ENCODE measurements at places on chromosomes 6 and 20.

GRCh38 chr6:38580030-38580429 lies 59.7 kb downstream of the BTBD9 start:
- no peak for DNase-seq

- no peak for DNase-seq
These were observed 454.3 kb upstream of the JARID2 start for GRCh38 chr6:14791526-14791925.

DNA sequence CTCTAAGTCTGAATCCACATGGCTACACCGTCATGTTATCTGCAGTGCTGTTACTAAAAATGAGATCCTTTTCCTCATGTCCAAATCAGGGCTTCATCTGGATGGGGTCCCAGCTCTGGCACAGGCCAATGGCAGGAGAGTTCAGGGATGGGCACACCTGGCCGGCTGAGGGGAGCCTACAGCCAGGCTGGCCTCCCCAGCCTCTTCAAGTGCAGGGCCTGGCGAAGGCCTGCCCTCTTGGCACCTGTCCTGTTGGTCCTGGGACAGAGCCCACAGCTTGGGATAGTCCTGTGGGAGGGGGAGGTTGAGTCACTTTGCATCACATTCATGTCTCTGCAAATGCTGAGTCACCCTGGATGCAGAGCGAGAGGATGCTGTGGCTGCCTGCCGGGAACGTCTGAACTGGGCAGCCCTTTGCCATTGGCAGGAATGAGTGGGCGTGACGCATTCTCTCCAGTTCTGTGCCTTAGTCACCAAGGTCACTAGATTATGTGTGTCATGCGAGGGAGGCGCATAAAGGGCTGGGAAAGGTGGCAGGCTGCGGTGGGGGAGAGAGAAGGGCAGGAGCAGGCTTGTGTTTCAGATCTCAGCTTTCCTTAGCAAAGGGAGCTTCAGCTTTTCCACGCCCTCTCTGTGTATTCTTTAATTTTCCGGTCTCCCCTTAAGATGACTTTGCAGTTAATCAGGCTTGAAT lies 223.2 kb upstream of the ECI2 start:
- peak; percentile 27 for DNase-seq

DNA sequence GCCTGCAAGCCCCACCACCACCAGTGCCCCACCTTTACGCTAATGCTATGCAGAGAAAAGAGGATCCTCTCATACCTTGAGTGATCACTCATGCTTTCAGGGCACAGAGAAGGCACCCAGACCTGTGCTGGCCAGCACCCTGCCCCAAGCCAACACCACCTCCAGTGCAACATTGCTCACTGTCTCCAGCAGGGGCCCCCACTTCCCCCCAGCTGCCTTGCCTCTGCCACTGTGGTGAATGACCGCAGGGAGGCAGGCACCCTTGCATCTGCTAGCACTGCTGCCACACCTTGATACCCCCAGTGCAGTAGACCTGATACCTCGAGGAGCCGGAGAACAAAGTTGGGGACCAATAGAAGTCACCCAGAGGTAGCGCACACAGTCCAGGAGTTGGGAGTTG lies 139.2 kb upstream of the PLN start:
- DNase-seq = no peak

DNA sequence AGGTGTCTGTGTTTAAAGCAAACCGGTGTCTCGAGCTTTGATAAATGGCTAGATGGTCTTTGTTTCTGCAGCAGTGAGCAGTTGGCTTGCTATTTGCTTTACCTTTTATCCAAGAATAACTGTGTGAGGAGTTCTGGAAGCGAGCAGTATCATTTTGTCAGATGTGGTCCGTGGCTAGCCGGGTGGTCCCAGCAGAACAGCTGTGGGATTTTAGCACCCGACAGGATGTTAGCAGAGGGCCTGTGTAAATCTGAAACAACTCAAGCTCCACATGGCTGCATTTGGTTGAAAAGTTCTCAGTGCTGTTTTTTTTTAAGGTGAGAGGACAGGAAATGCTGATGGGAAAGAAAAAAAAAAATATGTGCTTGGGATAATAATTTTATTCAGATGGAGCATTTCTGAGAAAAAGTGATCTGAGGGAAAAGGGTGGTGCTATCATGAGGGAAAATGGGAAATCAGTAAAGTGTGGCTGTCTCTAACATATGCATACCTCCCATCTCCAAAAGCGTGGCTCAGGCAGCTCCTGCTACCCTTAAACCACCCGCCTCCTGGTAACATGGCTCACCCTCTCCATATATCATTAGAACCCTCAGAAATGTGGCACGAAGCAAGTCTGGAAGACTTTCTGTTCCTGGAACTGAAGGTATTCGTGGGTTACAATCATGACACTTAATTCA lies 215.4 kb downstream of the TSHZ2 start:
- DNase-seq = no peak

GRCh38 chr6:13681305-13682061 lies 30.2 kb downstream of the RANBP9 start:
- DNase-seq = no peak

DNA sequence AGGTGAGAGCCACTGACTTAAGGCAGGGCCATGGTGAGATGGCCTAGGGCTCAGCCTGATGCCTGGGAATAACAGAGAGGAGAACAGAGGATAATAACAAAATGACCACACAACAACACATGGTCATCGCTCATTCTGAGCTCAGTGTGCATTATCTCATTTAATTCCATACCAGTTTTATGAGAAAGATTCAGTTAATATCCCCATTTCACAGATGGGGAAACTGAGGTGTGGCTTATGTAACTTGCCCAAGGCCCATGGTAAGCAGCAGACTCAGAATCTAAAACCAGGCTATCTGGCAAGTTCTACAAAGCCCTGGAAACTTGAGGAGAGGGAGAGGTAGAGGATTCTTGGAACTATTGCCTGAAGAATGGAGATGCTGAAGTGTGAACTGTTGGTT lies 200.9 kb upstream of the PMEPA1 start:
- no peak for DNase-seq

- DNase-seq = no peak
These were observed 11.9 kb upstream of the SIRPD start for GRCh38 chr20:1569415-1569881.

GRCh38 chr20:19284400-19285178 lies 72.1 kb downstream of the SLC24A3 start:
- no peak for DNase-seq

DNA sequence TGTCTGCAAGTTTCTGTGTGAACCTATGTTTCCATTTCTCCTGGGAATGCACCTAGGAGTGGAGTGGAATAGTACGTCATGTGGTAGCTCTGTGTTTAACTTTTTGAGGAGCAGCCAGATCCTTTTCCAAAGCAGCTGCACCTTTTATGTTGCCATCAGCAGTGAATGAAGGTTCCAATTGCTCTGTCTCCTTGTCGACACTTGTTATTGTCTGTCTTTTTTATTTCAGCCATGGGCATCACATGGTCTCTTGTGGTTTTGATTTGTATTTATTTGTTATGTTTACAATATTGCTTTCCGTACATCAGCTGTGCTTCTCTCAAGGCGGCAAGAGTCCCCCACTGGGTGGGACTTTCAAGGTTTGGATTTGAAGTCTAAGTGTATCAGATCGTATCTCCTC lies 33.9 kb upstream of the STX16 start:
- no peak for DNase-seq

GRCh38 chr20:3156811-3157619 lies 2.6 kb downstream of the FASTKD5 start:
- no peak for DNase-seq

DNA sequence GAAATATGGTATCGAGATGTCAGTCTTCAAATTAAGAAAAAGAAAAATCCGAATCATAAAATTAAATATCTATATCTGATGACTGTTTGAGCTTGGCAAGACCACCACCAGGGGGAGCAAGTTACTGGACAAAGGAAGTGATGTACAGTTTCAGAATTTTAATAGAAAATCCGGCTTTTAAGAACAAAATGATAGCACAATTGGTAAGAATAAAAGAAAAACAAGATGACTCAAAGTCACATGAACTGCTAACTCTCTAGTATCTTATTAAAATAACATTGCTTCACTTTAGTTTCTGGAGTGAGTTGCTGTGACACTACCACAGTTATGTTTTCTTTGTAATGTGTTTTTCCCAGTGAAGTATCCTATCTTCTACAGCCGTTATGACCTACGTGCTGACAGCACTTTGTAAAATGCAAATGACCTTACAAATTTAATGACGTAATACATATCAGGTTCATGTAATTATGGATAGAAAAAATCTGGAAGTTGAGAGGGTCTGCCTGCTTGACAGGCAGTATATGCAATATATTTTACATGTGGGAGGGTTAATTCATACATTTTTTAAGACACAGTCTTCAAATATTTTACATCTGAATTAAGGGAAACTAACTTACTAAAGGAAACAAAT lies 405.3 kb upstream of the HS3ST5 start:
- peak; percentile 28 for DNase-seq

DNA sequence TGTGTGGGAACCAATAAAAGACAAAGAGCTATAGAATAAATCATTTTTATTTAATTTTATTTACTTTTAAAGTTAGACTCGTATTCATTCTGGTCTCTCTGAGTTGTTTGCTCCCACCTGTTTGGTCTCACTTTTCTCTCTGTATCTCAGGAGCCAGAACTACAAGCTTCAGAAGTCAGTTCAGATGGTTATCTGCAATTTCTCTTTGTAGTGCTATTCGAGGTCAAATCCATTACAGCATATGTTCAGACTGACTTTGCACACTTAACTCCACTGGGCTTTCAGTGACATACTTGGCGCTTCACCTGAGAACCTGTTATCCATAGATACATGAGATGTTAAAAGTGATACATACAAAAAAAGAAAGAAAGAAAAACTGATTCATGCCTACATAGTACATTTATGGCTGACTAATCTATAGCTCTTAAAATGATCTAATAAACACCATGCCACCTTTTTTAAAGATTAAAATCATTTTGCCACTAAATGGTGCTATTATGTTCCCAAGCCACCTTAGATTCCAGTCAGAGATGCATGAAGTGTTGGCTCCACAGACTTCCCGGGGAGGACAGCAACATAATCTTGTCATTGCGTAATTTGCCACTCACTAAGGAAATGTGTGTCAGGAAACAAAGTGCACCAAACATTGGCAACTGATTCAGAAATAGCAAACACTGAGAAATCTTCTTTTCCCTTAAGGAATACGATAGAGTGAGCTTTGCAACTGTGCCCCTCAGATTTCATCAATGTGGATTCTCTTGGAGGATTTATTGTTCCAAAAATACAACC lies 396.7 kb downstream of the HACE1 start:
- DNase-seq = no peak

DNA sequence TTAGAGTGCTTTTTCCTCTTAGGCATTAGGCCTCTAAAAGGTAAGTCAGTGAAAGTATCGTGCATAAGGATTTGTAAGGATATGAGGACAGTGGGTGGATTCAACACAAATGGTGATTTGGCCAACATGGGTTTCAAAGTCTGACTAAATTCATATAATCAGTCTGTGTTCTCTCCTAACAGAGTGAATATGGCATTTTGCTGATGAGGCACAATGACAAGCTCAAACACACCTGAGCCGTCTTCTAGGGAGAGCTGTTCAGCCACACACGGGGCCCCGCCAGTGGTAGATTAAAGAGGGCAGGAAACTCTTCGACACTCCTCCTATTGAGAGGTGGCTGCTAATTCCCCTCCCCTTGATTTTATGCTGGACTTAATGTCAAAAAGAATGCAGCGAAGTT lies 59.5 kb upstream of the PROKR2 start:
- DNase-seq = no peak

GRCh38 chr20:7723284-7723683 lies 217.0 kb downstream of the HAO1 start:
- DNase-seq = no peak

- DNase-seq = no peak
These were observed 927 bp downstream of the ASXL1 start for GRCh38 chr20:32358883-32359632.

DNA sequence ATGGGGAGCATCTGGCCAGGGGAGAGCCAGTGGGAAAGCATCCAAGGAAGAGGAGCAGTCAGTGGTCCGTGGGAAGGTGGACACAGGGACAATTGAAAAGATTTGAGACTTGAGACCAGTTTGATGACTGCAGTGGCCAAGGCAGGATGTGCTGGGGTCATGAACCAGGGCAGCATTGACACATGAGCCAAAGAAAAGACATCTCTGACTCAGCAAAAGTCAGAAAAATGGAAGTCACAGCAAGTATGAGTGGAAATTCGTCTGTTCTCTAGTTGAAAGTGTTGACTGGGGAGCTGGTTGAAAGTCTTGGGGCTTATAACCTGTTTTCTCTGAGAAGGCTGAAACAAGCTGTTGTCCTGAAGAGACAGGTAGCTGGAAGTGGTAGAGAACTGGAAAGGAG lies 31.3 kb downstream of the RAB22A start:
- no peak for DNase-seq

- peak; percentile 61 for DNase-seq
These were observed 151.3 kb upstream of the QKI start for GRCh38 chr6:163263196-163263595.

DNA sequence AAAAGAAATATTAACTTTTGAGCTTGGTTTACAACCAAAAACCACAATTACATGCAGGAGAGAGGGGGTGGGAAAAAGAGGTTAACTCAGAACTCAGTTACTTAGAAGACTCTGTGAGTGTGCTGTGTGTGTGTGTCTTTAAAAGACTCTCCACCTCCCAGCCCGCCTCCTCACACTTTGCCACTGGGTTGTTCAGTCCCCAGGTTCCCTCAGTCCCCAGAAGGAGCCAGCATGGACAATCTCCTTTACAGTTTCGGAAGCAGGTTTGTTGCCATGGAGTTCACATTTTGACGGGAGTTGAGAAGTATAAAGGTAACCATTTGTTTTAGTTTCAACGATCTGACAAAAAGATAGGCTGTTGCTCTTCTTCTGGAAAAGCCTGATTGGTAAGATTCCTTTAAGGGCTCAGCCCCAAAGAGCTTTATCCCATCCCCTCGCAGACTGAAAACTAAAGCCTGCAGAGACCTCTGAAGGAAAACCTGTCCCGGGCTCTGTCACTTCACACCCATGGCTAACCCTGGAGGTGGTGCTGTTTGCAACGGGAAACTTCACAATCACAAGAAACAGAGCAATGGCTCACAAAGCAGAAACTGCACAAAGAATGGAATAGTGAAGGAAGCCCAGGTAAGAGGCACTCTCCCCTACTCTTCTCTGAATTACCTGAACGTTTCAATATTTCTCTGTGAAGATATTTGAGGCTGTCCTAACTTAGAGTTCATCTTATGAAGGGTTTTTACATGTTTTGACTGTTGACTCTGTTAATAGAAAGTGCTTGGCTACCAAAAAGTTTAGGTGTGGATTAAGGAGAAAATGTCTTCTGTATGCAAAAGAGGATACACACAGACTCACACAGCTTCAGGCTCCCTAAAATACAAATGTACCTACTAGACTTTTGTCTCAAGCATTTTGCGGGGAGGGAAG lies at the start of gene SPTLC3:
SPTLC3 (plus strand) TSS at position 212 of the 921 bp plus-strand sequence; CDS start at position 508, 296 bp downstream.
- no peak for DNase-seq

DNA sequence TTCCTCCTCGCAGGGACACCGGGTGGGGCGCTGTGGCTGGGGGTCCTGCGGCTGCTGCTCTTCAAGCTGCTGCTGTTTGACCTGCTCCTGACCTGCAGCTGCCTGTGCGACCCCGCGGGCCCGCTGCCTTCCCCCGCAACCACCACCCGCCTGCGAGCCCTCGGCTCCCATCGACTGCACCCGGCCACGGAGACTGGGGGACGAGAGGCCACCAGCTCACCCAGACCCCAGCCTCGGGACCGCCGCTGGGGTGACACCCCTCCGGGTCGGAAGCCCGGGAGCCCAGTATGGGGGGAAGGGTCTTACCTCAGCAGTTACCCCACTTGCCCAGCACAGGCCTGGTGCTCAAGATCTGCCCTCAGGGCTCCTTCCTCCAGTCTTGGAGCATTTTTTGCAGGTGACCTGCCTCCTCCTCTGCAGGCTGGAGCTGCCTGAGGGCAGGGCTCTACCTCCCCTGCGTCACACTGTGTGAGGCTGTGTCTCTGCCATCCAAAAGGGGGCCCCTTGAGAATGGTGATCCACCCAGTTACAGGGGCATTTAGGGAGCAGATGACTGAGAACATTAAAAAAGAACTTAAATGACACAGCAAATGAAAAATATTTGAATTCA lies 3.9 kb upstream of the CNPY3 start:
- no peak for DNase-seq
